ENCODE measurements at places on chromosomes 1 and 21.
A peak's percentile ranks its signal among the peaks of the same experiment; 100 is the strongest.

DNA sequence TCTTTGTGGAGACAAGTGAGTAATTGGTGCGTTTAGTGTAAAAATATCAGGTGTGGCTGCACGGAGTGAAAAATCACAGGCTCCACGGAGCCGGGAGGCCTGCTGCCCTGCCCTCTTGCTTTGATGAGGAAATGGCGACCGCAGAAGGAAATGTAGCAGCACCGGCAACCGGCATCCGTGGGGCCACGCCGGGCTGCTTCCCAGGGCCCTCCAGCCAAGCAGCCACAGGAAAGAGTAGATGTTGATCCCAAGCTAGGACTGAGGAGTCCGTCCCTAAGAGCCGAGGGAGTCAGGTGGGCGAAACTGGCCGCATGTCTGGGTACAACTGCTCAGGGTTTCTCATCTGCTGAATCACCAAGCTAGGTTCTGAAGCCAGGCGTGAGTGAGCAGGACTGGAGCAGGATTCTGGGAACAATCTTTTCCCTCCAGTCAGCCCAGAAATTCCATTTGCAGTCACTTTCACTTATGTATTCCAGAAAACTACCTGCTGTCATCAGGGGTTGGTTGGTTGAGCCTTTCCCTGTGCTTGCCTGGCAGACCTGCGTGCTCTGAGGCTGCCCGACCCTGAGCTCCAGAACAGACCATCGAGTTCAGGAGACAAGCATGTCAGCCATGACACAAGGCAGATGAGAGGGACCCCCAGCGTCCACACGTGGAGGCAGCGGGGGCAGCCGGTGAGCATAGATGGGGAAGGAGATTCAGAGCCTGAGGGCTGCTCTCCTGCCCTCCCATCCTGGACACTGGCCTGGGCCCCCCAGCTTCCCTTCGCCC is 5.8 kb upstream of the ITGB2 start:
- DNase-seq, result no peak

DNA sequence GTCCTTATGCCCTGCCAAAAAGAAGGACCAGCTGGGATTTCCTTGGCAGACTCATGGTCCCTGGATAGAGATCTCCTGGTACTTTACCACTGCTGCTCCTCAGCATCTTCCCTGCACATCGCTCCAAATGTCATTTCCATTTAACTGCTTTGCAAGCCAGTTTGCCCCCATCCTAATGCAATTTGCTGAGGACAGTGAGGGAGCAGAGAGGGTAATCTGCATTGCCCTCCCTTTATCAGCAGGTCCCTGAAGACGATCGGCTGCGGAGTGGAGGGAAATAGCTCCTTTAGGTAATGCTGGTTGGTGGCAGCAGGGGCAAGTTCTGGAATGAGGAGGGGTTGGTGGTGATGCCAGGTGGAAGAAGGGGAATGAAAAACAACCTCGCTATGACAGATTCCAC is 2.7 kb downstream of the PLXNA2 start:
- DNase-seq, result no peak

DNA sequence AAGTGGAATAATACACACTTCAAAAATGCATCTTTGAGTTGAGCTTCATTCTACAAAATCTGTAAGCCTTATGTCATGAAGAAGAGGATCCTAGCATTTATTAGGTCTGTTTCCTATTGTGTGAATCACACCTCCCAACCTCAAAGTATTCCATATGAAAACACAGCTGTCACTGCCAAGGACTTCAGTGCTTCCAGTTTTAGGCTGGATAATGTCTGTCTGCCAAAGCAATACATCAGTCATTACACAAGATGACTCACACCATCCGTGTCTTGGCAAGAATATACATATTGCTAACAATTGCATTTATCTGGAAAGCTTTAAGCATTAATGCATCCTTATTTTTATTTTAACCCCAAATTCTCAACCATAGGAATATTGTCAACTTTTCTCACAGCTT is 125.7 kb upstream of the TMPRSS15 start:
- no peak for DNase-seq

GRCh38 chr1:234435620-234436019 is 43.4 kb downstream of the TARBP1 start:
- no peak for DNase-seq

- no peak for DNase-seq
These were observed 5.1 kb upstream of the HES4 start for GRCh38 chr1:1004780-1005697.

- no peak for DNase-seq
These were observed 65.3 kb upstream of the PPP2R5A start for GRCh38 chr1:212219679-212220463.

DNA sequence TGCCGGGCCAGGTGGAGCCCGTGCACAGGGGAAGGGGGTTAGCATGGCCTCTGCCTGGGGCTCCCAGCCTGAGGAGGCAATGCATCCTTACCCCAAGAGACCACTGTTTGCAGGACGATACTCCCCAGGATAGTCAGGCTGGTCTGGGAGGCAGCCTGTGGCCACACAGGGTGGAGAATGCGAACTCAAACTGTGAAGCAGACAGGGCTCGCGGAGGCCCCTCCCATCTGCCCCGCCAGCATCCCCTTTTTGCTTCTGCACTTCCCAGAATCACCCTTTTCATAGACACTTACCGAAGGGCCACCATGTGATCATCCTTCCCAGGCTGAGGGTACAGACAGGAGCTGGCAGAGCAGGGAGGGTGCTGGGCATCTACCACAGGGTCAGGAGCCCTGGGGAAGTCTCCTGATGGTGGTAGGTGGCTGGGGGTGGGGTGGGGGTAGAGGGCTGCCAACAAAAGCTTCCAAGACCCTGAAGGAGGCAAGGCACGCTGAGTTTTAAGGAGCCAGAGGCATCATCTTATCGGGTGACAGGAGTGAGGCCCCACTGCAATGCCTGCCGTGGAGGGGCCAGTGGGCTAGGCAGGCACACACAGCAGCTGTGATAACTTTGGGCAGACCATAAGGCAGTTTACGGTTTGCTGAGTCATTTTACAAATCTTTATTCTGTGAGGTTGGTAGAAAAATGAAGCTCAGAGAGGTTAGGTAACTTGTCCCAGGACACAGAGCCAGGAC is 31.3 kb upstream of the BTG2 start:
- DNase-seq, result no peak

GRCh38 chr1:114263343-114263742 is 109.7 kb upstream of the SYT6 start:
- no peak for DNase-seq

DNA sequence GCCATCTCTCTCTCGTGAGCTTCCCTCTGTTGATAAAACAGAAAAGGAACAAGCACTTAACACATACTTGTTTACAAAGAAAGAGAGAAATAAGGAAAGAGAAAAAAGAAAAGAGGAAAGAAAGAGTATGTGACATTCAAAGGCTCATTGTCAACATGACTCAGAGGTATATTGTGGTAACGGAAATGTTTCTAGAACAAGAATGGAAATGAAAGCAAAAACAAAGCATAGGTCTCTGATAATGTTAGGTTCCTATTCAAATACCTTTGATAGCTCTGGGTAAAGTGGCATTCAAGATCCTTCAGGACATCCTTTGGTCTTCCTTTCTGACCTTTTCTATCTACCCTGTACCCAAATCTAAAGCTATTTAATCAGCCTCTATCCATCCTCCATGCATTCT is 67.4 kb upstream of the DMRTA2 start:
- no peak for DNase-seq

- DNase-seq, result no peak
These were observed 7.4 kb downstream of the JAM2 start for GRCh38 chr21:25646474-25646873.

DNA sequence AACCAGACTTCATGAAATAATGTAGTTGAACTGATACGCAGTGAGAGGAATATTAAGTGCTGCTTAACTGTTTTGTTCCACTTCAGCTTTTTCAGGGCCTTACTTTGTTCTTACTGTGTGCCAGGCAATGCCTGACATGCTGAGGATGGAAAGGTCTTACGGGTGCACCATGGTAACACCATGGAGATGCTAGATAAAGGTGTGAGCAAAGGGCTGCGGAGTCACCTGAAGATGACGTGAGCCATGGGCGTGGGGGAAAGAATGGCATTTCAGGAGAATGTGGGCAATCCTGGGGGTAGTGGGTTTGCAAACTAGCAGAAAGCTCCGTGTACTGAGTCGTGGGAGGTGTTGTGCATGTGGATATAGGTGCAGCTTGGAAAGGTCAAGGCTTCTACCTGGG is 27.3 kb downstream of the MAN1C1 start:
- DNase-seq, result no peak

GRCh38 chr1:117895482-117896114 is 33.8 kb downstream of the GDAP2 start:
- peak; percentile 72 for DNase-seq

DNA sequence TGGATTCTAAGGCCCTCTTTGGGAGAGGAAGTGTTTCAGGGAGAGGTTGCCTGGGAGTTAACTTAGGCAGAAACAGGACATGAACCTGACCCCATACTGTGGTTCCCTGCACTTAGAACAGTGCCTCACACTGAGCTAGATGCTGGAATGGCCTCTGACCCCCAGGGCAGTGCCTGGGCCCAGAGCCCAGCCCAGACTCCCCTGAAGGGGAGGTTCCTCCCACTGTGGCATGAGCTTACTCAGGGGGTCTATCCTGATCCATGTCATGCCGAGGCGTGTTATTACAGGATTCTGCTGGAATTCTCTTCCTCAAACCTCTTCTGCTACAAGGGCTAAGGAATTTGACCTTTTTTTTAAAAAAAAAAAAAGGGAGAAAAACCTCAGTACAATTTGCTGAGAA is 72.2 kb downstream of the MRPL37 start:
- no peak for DNase-seq

DNA sequence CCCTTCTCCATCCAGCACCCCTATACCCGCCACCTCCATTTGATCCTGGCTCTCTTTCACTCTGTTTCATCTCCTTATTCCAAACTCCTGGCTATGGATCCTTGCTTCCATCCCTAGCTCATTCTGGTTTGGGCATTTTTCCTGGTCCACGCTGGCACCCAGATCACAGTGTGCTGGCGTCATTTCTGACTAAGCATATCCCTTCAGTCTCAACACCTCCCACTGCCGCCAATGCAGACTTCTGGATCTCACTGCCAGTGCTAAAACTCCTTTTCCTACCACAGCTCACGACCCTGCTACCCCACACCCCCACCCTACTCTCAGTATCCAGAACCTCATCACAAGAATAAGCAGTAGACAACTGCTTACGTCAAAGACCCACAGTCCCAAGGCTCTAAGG is 16.3 kb downstream of the SEC16B start:
- DNase-seq, result no peak

DNA sequence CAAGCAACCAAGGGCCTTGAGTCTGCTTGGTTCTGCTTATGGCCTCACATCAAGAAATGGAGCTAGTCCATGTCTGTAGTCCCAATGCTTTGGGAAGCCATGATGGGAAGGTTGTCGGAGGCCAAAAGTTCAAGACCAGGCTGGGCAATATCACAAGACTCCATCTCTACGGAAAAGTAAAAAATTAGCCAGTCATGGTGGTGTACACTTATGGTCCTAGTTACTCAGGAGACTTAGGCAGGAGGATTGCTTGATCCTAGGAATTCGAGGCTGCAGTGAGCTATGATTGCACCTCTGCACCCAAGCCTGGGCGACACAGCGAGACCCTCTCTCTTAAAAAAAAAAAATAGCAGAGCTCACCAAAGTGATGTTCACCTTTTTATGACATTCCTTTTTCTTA is 80.1 kb upstream of the DNAJC6 start:
- no peak for DNase-seq

GRCh38 chr1:111175349-111175748 is 25.1 kb downstream of the DENND2D start:
- DNase-seq, result no peak

DNA sequence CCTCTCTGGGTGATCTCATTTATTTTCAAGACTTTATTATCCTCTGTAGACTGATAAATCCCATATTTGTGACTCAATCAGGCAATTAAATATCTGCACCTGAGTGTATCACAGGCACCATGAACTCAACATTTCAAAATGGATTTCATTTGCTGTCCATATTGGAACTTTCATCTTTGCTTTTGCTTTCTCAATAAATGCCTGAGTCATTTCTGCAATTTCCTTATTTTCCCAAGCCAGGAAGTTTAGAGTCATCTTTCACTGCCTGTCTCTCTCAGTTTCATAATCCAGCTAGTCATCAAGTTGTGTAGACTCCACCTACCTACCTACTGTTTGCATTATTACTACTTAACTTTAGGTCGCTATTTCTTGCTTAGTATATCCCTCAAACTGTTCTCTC is 540.9 kb downstream of the LMO4 start:
- no peak for DNase-seq

- DNase-seq, result no peak
These were observed 27.1 kb downstream of the GBP2 start for GRCh38 chr1:89098857-89099256.

DNA sequence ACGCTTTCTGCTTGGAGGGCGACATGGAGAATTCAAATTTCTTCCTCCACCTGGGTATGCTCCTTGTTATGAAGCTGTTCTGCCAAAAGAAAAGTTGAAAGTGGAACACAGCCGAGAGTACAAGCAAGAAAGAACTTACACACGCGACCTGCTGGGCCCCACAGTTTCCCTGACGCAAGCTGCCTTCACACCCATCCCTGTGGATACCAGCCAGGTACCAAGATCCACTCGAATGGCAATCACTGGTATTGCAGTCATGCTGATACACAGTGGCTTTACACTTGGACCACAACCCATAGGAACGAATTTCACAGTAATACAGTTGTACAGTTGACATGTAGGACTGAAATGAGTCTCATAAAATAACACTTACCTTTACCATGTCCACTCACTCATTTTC is 387.4 kb downstream of the ZP4 start:
- no peak for DNase-seq

DNA sequence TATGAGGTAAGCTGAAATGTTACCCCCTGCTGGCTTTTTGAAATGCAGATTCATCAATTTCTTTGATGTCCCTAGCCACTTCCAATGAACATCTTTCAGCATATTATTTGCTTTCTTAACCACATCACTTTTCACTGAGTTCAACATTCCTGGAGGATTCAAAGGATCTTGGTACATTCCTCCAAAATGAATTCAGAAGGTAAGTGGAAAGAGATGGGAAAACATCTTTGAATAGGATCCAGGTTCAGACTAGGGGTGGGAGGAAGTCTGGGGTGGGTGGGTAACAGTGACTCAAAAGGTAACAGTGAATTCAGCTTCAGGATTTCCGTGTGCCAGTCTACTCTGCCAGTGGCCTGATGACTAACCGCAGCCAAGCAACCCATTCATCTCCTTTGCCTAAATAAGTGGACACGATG is 180.7 kb downstream of the ZC3H11B start:
- no peak for DNase-seq

- peak; percentile 33 for DNase-seq
These were observed 66.4 kb upstream of the BTG3 start for GRCh38 chr21:17679002-17679600.

All from hematopoietic multipotent progenitor cell treated with erythropoietin and hydrocortisone succinate and interleukin-3 and kit ligand, for 15 days (in vitro differentiated cells).